ENCODE measurements at places on chromosomes 5 and 9.

GRCh38 chr5:164052536-164053093, 547.2 kb downstream of the MAT2B start:
- DNase-seq: no peak

- DNase-seq: no peak
These were observed 58.4 kb downstream of the PCSK1 start for GRCh38 chr5:96374653-96375052.

- no peak for DNase-seq
These were observed 22.0 kb downstream of the DDX31 start for GRCh38 chr9:132647806-132648205.

DNA sequence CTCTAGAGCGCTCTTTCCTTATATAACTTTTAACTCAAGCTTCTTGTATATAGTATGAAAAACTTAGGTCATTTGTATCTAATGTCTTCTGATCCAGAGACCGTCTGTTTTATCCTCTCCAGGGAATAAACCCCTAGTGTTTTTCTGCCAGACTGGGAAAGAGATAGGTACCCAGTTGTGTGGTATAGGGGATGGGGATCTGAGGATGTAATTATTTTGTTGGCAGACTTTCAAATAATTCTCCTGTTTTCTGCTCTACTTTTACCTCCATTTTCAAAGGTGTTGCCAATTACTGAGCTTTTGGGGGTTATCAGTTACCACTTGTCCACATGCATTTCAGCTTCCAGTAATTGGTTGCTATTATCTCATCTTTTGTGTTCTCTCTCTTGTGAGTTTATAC, 17.9 kb downstream of the CCDC171 start:
- DNase-seq: no peak

- no peak for DNase-seq
These were observed 378.2 kb upstream of the RPS23 start for GRCh38 chr5:82656341-82656761.

GRCh38 chr5:38997591-38997990, 76.6 kb downstream of the RICTOR start:
- no peak for DNase-seq

GRCh38 chr5:42228279-42228678, 195.0 kb upstream of the GHR start:
- DNase-seq: no peak

DNA sequence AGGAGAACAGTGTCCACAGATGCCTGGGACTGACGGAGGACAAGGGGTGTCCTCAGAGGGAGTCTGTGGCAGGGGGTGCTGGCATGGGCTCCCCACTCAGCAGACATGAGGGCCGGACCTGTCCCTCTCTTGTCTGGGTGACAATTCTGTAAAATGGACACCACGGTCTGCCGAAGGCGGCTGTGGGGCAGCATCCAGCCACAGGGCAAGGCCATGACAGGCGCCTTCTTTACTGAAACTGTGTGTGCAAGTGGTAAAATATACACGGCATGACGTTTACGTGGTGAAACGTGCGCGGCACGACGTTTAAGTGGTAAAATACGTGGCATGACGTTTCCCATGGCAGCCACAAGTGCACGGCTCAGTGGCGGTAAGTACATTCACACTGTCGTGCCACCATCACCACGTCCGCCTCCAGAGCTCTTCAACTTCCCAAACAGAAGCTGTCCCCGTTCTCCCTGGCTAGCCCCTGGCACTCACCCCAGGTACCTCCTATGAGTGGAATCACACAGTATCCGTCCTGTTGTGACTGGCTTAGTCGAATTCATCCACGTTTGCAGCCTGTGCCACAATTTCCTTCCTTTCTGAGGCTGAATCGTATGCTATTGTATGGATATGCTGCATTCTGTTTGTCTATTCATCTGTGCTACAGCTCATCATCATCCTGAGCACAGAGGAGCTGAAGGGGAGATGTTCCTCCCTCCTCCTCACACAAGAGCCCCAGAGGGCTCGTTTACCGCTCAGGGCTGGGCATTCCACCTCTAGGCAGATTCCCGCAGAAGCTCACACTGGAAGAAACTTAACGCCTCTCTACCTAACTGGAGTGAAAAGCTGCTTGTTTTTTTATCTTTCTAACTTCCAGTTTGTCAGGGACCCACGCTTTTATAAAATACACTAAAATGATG, 52.5 kb downstream of the COL23A1 start:
- DNase-seq: no peak

- DNase-seq: no peak
These were observed 84.1 kb upstream of the SPATA31D4 start for GRCh38 chr9:81844131-81844567.

- no peak for DNase-seq
These were observed 710.5 kb upstream of the CDH9 start for GRCh38 chr5:27748847-27749246.

DNA sequence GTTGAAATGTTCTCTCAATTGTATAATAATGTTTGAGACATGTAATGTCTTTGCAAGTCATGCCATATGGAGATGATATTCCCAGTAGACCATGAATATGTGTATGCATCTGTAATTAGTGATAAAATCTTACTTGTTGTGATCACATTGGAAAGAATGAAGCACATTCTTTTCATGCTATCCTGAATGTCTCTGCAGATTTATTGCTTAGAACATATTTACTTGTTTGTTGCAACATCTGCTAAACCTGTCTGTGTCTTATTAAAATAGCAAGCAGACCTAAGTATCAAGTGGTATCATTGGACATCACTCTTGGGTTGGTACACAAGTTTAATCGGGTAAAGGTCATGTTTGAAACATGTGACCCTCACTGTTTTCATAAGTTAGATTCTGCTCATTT, 265.5 kb upstream of the CD180 start:
- DNase-seq: no peak

GRCh38 chr5:157541447-157542118, 34.0 kb downstream of the ADAM19 start:
- no peak for DNase-seq

DNA sequence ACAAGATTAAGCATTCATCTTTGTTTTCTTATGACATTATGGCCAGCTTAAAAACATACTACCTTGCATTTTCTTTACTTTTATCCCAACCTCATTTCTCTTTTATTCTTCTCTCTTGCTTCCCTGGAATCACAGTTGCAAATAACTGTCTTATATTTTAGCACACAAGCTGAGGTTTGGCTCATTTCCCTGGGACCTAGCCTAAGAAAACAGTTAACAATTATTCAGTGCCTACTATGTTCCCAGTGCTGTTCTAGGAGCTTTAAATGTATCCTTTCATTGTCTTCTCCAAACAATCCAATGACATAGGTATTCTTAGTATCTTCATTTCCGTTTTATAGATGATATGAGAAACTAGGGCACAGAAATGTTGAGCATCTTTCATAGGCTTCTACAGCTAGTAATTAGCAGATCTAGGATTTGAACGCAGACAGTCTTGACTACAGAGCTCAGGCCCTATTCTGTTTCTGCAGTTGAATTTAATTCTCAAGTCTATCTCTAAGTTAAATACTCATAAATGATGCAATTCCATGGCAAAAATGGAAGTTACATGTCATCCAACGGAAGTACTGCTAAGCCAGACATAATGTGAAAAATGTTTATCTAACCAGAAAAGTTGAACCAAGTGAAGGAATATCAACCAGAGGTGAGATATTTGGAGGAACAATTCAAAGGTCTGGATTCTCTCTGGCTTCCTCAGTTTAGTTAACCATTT, 52.3 kb upstream of the MTAP start:
- no peak for DNase-seq

- DNase-seq: no peak
These were observed 333.2 kb upstream of the IRX1 start for GRCh38 chr5:3262451-3262850.

- DNase-seq: no peak
These were observed 191.8 kb downstream of the ESM1 start for GRCh38 chr5:54793468-54794134.

DNA sequence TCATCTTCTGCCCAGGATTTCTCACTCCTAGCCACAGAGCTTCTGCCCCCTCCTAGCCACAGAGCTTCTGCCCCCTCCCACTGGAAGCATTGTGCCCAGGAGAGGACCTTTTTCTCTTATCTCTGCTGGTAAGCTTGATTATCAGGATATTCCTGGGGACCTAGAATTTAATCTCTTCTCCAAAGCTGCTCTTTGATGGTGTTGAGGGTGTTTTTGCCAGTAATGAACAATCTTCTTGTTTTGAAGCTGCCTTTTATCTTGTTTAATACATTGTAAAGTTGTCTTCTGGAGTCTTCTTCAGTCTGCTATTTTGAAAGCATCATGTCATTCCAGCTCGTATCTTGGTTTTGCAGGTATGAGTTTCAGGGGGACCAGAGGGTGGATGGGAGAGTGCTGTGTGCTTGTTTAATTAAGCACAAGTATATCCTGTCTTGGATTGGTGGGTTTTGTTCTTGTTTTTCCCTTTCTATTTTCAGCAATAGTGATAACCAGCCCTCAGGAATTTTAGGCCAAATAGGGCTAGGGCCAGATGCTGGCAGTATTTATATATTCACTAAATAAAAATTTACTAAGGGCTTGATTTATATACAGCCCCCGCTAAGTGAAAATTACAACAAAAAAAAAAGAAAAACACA, 214.0 kb upstream of the DMRT1 start:
- no peak for DNase-seq

DNA sequence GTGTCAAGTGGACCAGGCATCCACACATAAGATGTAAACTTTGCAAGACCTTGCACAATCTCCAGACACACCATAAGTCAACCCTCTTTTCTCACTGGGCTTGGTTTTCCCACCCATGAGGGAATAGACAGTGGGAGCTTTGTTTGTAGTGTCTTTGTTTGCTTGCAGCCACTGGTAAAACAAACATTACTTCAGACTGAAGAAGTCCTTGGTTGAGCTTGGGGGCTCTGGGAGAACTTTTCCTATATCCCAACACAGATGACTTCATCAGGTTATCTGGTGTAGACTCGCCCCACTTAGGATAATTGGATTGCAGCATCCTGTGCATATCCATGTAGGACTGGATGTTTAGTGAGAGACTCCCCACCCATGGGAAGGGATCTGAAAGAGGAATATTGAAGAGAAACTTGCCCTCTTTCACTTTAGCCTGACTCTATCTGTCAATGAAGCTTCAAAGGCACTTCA, 11.5 kb upstream of the ADGRV1 start:
- DNase-seq: no peak

DNA sequence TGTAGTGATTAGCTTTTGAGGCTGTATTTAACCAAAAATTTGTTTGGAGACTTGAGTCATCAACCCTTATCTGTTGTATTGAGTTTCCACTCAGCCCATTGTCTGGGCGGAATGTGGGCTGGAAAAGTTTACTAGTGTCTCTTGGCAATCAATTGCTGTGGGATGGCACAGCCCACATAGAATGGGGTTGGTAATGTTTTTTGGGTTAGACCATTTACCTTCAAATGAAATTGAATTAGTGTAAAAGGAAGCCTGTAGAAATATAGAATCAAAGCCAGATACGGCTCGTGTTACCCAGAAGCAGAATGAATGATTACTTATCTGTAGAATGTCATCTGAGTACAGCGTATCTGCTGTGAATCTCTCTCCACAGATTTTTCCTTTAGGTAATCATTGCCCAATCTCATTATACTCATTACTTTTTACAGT, 142.9 kb downstream of the AOPEP start:
- no peak for DNase-seq

GRCh38 chr9:86324901-86325300, 29.3 kb downstream of the TUT7 start:
- DNase-seq: no peak

DNA sequence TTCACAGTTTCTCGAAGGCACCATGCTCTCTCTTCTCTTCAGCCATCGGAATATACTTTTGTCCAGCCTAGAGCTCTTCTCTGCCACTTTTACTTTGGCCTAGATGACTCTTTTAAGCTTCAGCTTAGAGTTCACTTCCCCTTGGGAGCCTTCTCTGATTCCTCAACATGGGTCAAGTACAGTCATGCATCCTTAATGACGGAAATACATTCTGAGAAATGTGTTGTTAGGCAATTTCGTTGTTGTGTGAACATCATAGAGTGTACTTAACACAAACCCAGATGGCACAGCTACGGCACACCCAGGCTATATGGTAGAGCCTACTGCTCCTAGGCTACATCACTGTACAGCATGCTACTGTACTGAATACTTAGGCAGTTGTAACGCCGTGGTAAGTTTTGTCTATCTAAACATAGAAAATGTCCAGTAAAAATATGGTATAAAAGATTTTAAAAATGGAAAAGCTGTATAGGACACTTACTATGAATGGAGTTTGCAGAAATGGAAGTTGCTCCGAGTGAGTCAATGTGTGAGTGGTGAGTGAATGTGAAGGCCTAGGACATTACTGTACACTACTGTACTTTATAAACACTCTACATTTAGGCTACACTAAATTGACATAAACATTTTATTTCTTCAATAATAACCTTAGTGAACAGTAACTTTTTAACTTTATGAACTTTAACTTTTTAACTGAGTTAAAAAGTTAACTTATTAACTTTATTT, 15.1 kb upstream of the TNFSF15 start:
- DNase-seq: no peak

GRCh38 chr9:130290291-130291181, 25.0 kb downstream of the HMCN2 start:
- no peak for DNase-seq

- no peak for DNase-seq
These were observed 34.3 kb upstream of the ZNF782 start for GRCh38 chr9:96888591-96888990.

DNA sequence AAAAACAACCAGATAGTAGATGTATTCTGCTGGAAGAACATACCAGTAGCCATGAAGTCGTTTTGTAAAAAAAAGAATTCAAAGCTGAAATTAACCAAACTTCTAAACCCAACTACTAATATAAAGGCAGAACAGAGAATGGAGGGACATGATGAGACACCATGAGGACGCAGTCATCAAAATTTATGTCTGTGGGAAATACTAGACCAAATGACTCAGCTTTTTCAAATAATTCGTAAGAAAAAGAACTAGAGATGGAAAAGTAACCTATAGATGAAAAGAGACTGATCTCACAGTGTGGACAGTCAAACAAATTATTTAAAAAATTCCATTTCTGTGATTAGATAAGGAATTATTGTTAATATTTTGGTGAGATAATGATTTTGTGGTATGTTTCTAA, 10.3 kb downstream of the TTC23L start:
- no peak for DNase-seq

DNA sequence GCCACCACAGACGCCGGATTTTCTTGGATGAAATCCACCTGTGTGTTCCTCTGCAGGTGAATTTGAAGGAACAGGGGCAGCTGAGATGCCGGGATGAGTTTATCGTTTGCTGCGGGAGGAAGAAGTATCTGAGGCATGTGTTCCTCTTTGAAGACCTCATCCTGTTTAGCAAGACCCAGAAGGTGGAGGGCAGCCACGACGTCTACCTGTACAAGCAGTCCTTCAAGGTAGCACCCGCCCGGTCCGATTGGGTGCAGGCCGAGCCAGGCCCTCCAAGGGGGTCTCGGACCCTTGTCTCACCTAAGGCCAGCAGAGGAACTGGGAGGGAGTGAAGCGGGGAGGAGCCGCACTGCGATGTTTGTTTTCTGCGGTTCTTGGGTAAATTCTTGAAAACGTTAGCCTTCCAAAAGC, 18.4 kb upstream of the LRRC14B start:
- no peak for DNase-seq

Measured in stimulated activated CD8-positive, alpha-beta memory T cell treated with anti-CD3 and anti-CD28 coated beads, Interleukin-12 subunit alpha, Interleukin-12 subunit beta, amount 100 ng/mL, for 4 hours (primary cell).